Activated naive CD4-positive, alpha-beta T cell treated with anti-CD3 and anti-CD28 coated beads, Interleukin-2, amount 10 ng/mL, durations not matched to agents 7 days and 5 days (primary cell): ENCODE measurements at places on chromosomes 3 and 15.

DNA sequence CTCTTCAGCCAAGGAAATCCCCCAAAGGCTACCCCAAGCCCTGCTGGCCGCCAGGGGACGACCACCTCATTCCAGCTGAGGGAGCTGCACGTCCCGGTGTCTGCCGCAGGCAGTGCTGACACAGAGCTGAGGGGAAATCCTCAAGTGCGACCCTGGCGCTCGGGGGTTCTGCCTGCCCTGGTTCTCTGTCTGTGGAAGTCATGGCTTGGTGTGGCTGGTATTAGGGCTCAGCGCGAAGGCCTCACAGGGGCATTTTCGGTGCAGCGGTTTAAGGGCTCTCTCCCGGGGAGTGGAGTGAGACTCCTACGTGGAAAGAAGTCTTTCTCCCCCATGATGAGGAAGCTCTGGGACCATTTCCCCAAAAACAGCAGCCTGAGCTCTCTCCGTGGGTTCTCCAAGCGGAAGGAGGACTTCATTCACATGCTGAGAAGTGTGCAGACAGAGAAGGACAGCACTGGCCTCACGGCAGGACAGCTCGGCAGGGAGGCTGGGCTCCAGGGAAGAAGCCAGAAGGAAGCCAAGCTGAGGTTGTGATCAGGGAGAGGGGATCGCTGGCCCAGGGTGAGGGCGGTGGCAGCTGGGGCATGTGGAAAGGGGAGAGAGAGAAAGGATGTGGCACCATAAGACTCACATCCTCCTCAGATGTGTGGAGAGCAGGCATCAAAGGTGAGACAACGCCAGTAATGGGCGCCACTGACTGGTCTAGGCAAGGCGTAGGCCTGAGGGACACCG is 48.6 kb downstream of the KLF15 start:
- no peak for DNase-seq

- no peak for DNase-seq
Observed at GRCh38 chr3:115836944-115837343, 213.6 kb downstream of the GAP43 start.

GRCh38 chr15:100571592-100572167 is 30.3 kb downstream of the LINS1 start:
- peak; percentile 49 for DNase-seq

- DNase-seq, result no peak
Observed at GRCh38 chr15:69627548-69628158, 175.0 kb downstream of the RPLP1 start.

- DNase-seq, result no peak
Observed at GRCh38 chr15:91897585-91898372, 44.3 kb downstream of the SLCO3A1 start.

DNA sequence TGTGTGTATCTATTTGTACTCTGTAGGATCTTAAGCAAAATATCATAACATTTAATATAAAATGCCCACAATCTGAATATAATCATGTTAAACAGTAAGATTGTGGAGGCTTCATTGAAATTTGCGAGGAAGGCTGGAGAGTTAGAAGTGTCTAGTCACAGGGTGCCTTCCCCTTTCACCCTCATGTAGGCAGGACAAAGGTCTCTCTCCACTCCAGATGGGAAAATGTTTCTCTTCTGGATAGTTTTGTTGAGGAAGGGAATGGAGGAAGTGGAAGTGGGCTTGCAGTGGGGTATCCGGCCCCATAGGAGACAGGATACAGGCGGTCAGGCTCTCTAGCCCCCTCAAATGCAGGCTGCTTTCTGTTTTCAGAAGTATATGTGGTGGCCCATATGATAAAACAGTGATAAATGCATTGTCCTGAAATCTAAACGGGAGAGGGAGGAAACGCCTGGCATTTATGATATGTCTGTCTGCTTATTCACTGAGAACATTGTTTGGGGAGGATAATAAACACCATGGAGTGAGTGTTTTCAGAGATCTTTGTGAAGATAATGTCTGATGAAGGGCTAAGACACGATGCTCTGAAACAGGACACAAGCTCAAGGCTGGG is 13.3 kb upstream of the MYZAP start:
- no peak for DNase-seq

GRCh38 chr3:28906561-28907310 is 374.1 kb upstream of the RBMS3 start:
- DNase-seq, result no peak

DNA sequence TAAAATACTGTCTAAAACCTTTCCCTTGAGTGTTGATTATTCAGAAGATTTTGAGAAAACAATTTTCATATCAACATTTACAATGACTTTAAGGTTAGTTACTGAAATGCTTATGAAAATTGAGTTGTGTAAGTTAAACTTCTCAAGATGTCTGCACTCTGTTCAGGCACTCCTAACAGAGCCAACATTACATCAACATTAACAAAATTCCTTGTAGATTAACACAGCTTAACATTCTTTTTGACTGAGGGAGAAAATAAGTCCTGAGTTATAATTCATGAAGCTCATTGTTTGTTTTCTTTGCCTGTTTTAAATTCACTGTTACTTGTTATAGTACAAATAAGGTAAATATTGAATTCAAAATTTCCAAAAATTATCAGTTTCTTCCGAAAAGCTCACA is 9.0 kb downstream of the ACKR4 start:
- DNase-seq, result no peak

GRCh38 chr3:187947927-187948682 is 202.8 kb upstream of the BCL6 start:
- DNase-seq, result no peak

- no peak for DNase-seq
Observed at GRCh38 chr3:194936659-194937058, 251.0 kb downstream of the FAM43A start.

DNA sequence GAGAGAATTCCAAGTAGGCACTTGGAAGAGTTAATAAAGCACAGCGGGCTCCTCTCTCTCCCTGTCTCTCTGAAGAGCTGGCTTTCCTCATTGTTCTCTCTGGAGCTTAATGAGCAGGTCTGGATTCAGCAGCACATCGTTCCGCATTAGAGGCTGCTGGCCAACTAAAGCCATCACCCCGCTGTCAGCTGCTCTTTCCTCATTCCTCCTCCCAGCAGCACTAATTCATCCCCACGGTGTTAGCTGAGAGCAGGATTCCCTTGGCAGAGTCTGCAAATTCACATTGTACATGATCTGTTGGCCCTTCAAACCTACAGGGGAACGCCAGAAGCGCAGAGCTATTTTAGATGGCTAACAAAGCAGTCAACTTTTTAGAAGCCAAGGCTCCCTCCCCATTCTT is 44.2 kb downstream of the SGO1 start:
- DNase-seq, result no peak

DNA sequence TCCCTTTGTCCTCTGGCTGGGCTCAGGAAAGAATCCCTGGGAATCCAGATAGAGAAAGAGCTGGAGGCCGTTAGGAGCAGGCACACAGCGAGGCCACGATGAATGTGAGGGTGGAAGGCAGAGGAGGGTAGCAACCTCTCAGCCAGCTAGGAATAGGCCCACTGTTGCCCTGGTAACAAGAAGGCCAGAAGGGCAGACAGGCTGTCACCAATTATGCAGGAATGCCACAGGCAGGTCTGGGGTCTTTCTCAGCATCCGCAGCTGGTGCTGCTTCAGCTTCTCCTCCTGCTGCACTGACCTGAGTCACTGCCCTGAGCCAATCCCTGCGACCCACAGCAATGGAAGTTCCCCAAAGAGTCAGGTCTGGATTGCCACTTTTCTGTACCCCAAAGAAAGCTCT is 62.8 kb upstream of the C3orf80 start:
- DNase-seq, result no peak

DNA sequence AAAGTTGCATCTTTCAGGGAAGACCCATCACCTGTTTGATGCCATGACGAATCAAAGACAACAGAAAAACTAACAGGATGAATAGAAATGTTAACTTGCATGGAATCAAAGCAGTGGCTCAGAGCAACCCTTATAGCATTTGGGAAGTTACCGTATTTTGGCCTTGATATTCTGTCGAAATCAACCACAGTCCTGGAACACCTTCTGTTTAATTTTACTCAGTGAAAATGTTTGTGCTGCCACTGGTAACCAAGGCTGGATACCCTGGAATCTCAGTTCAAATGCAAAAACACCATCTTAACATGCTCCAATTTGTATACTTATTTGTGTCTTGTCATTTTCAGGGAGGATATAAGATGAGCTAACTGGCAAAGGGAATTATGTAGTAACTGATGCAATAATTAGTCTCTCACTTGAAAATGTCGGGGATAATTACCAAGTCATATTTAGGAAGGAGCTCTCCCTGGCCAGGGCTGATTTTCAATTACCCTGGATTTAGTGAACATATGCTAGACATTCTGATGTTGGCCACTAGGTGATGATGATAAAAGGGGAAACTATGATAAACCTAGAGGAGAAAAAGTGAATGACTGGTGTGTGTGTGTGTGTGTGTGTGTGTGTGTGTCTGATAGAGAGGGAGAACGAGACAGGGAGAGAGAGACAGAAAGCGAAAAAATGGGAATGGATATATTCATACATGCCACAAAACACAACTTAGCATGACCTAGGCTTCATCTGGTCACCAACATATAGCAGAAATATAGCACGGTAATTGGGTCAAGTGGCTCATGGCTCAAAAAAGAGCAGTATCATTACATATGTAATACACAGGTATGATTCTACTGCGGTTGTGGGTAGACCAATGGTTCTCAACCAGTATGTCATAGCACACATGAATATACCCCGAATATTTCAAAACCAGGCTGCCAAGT is 19.0 kb upstream of the PRICKLE2 start:
- DNase-seq, result no peak

DNA sequence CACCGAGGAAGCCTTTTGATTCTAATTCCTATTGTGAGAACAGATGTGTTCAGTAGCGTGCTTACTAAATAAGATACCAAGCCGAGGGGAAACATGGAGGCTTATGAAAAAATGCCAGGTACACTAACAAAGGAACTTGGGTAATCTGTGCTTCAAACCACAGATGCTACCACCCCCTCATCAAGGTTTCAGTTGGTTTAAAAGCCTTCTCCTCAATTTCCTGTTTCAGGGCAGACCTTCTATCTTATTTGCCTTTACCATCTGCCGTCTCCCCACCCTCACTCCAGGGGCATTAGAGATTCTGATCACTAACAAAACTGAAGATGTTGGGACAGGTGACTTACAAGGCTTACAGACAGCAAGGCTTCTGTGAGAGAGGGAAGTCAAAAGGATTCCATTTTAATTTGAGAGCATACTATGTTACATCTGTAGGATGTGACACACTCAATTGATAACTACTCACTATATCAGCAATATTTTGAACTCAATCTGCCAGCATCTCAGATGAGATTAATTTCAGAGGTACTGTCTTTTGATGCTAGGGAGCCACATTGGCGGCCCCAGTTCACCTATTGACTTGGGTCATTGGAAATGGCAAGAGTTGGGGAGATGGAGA is 60.6 kb upstream of the PLCL2 start:
- DNase-seq, result peak; percentile 49

GRCh38 chr3:55161231-55161630 is 233.4 kb upstream of the LRTM1 start:
- no peak for DNase-seq

DNA sequence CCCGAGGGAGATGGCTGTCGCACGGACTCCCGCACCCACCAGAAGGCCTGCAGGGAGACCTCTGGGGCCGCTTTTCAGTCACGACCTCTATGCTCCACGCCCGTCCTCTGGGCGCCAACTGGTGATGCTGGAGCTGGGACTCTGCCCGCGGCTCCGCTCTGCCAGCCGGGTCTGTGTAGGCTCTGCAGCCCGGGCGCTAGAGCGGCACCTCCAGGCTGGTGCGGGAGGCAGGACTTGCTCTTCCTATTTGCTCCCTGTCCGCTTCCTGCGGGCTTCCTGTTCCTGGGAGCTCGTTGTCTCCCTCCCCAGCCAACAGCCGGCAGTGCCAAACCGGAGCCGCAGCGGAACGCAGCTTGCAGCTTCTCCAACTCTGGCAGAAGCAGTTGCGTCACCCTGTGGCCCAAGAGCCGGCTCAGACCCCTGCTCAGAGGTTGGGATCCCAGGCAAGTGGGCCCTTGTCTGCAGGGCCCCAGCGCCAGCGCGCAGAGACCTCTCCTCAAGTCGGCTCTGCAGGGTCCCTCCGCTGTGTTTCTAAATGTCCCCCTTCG is 285.9 kb downstream of the XXYLT1 start:
- DNase-seq, result no peak

DNA sequence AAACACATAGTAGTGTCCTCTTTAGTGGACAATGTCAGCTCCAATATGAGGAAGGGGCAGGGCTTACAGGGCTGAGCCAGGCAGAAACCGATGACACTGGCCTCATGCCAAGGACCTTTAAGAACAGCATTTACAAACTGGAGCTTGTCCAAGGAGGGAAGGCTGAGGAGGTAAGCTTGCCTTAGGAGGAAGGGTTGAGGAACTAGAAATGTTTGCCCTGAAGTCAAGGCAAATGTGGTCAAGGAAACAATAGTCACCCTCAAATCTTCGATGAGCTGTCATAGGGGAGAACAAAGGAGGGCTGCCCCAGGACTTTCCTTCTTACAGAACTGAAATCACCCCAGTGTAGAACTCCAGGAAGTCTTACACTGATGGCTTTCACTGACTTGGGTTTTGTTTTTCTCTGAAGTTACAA is 136.4 kb downstream of the LIPC start:
- no peak for DNase-seq

GRCh38 chr3:27606537-27606936 is 115.6 kb downstream of the EOMES start:
- no peak for DNase-seq

- DNase-seq, result no peak
Observed at GRCh38 chr15:29570121-29570947, 251.9 kb downstream of the TJP1 start.

- DNase-seq, result no peak
Observed at GRCh38 chr15:35932531-35932930, 386.6 kb upstream of the DPH6 start.

GRCh38 chr3:13159890-13160289 is 86.7 kb upstream of the IQSEC1 start:
- DNase-seq, result peak; percentile 2

DNA sequence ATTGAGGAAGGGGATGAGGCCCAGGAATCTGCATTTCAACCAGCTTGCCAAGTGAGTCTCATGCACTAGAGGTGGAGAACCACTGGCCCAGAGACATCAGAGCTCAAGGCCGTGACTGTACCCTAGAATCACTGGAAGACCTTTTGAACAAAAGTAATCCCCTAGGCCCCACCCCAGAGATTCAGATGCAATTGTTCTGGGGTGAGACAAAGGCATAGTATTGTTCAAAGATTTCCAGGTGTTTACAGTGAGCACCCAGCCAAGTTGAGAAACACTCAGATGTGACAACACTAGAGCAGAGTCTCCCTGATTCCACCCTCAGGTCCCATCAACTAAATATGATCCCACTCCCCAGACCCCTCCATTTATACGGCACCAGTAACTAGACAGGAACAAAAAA is 290.3 kb upstream of the TLE3 start:
- no peak for DNase-seq

GRCh38 chr3:64150623-64151207 is 74.6 kb downstream of the PRICKLE2 start:
- DNase-seq, result no peak

DNA sequence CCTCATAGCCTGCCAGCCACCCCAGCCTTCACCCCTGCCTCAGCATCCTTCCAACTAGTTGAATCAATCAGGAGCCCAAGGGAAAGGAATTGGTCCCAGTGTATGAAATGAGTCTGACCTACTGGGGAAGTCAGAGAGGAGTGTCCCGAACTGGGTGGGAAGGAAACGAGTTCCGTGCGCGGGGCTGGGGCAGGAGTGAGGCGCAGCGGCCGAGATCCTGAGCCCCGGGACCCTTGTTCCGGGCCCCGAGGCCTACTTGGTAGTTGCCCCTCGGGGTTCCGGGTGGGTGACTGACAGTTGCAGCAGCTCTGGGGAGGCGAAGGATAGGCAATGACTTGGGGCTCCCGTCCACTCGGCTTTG is 1.1 kb upstream of the PLCL2 start:
- DNase-seq, result no peak
